ENCODE measurements at places on chromosomes 4 and X.

GRCh38 chr4:81850701-81851100 is 379.0 kb upstream of the RASGEF1B start:
- DNase-seq = no peak

DNA sequence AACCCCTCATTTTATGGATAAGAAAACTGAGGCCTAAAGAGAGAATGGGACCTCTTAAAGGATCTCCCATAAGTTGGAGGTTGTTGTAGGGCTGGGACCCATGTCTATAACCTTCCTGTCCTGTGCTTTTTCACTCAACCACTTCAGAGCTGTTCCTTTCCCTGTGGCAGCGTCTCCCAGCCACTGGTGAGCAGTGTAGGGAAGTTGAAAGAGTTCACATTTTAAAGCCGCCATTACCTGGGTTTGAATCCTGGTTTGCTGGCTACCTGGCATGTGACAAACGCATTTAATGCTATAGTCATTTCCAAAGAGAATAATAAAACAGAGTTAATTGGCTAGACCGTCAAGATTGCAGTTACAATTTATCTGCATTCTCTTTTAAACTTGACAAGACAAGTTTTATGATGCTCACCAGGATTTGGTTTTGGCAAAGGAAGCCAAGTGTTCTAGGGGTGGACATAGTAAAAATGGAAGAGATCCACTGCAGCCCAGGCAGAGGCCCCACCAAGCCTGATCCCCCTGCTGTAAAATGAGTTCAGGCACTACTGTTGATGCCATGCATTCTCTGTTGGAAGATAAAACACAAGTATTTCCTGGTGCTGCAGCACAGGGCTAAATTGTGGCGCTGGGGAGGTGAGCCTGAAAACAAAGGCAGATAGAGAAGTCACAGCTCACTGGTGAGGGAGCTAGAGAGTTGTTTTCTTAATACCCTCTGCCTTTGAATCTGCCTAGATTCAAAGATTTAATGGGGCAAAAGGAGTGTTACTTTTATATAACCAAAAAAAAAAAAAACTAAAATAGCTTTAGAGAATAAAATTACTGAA is 218.7 kb downstream of the NWD2 start:
- no peak for DNase-seq

DNA sequence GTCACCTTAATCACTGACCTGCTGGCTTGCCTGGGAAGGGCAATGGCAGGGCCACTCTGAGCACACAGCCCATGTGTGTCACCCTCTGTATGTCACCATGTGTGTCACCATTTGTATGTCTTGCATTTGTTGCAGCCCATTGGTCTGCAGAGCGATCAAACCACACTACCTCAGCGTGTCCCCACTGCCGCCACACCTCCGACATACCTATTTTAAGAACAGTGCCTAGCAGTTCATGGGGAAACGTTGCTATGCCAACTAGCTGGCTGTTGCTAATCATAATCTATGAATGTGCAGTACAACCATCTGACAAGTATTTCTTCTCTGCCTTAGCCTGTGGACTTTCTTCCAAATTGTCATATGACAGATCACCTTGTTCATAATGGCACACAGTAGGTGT is 8.0 kb upstream of the CRMP1 start:
- DNase-seq = no peak

DNA sequence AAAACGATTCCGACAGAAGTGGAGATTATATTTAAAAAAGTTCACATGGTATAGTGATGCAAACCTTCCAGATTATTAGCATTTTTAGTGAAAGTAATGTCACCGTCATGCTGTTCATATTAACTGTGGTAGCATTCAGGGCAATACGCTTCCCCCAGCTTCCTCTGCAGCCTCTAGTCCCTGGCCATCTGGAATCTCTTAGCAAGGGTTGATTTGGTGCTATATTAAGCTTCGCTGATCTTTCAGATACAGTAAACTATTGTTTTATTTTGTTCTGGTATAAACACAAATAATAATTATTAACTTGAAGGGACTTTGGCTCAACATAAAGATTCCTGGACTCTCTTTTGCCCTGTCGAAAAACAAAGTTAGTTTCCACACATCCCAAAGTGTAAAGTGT is 1080.5 kb upstream of the TENM3 start:
- no peak for DNase-seq

DNA sequence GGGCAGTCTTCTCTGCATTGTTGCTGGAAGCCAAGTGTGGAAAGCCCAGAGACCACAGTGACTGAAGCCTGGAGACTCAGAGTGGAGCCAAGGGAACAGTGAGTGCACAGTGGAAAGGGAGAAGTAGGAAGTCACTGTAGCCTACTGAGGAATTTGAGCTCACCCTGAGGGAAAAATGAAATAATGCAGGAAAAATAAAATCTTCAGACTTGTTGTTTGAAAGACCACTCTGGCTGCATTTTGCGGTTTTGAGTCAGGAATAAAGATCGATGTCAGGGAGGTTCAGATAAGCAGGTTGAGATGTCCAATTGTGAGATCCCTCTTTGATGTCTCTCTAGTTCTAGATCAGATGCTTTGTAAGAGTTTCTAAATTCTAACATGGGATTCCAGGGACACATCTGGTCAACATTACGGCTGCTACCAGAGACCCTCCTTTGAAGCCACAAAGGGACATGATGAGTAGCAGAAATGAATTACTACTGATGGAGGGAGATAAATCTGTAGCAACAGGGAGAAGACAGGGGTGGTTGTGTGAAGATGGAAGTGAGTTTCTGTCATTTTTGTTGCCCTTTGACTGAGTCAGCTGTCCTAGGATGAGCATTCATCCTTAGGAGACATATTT is 8.4 kb downstream of the ADH4 start:
- no peak for DNase-seq

GRCh38 chrX:136999024-136999423 is 34.8 kb downstream of the GPR101 start:
- DNase-seq = no peak

DNA sequence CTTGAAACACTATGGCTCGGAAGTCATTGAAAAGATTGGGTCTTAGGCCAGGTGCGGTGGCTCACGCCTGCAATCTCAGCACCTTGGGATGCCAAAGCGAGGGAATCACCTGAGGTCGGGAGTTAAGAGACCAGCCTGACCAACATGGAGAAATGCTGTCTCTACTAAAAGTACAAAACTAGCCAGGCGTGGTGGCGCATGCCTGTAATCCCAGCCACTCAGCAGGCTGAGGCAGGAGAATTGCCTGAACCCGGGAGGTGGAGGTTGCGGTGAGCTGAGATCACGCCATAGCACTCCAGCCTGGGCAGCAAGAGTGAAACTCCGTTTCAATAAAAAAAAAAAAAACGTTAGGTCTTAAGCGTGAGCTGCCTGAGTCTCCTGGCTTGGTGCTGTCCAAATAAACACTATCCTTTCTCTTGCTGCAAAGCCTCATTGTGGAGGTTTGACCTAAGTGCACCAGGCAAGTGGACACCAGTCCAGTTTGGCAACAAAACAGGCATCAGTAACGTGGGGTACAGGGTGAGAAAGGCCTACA is 185.9 kb downstream of the DHRSX start:
- no peak for DNase-seq

GRCh38 chr4:24949970-24950369 is 37.1 kb upstream of the CCDC149 start:
- DNase-seq = no peak

GRCh38 chr4:87651941-87652340 is 1.9 kb downstream of the DMP1 start:
- DNase-seq = no peak

DNA sequence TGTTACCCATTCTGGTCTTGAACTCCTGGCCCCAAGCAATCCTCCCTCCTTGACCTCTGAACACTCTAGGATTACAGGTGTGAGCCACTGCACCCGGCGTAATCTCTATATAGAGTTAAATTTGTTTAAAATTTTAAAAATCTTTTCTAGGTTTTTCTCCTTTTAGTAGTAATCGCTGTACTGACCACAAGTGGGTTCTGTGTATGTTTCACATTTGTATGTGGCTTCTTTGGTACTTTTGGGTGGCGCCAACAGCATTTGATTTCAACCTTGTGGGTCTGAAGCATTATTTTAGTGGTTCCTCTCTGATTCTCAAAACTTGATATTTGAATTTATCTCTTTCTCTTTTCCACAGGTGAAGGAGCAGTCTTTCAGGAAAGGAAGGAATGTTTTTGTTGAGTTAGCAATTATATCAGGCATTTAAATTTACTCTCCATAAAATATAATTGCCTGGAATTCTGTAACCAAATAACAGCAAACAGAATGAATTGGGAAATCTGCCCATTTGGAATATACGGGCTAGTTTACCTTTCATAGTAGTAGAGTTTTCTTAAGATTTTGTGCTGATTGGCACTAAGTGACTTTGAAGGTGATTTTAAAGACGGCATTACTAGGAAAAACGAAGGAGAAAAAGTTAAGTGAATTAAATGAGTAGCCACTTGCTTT is 29.5 kb downstream of the ARHGAP10 start:
- no peak for DNase-seq

DNA sequence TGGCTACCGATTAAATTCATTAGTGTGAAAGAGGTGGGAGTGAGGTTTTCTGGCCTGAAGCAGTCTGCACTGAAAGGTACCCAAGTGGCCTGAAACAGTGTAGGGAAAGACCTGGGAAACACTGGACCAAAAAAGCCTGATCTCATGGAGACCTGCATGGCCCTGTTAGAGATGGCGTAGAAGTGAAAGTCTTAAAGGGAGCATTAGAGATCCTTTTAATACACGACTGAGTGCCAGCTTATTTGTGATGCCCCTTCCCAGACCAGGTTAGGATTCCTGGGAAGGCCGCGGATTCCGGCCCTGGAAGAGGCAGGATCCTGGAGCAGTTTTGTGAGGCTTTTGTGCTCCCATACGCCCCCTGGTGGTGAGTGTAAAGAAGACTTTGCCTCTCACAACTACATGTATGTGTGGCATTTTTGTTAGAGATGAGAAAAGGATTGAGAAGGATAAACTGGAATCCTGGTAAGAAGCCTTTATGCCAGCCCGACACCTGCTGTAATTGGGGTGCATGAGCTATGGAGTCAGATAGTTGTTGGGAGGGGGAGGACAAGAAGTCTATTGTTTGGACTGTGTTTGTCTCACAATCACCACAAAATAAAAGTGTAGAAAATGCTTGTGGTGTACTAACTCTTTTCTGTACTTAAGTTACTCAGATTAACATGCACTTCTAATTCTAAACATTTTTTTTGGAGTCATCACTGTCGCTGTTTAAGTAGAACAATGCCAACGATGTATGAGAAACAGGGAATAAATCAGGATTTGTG is 54.0 kb downstream of the JADE1 start:
- DNase-seq = peak; percentile 13

- no peak for DNase-seq
These were observed 251.5 kb downstream of the GPM6A start for GRCh38 chr4:175560604-175561003.

GRCh38 chrX:97446298-97446882 is 562.7 kb downstream of the RPA4 start:
- DNase-seq = no peak
